ENCODE measurements at places on chromosomes 16 and 17. TPM values are rescaled to one million over a fixed set of nuclear protein-coding genes. Genes with fewer than 3 reads are reported as not detected.
A peak's percentile ranks its signal among the peaks of the same experiment; 100 is the strongest.

The TEKT1 gene
- total RNA-seq = not detected

DNA sequence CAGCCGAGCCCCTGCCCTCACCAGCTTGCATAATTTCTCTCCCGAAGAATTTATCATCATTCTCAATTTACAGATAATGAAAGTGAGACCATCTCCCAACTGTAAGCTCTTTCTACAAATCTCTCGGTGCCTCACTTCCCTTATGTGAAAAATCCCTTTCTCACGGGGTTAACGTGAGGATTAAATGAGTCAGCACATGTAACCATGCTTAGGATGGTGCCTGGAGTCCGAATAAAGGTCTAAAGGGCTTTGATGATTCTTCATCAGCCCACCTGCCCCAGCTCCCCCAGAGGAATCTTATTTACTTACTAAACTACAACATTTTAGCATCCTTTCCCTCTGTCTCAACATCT lies 24.8 kb upstream of the PIK3R6 start:
- no peak overlapping the region for H3K4me3 ChIP-seq
- DNase-seq = no peak
- no peaks in the 10 kb centered on the region for H3K27me3 ChIP-seq
- peaks cover 18% of the 10 kb centered on the region for H3K4me1 ChIP-seq
- H3K36me3 ChIP-seq = no peaks in the 10 kb centered on the region
- H3K27ac ChIP-seq = no peak overlapping the region

DNA sequence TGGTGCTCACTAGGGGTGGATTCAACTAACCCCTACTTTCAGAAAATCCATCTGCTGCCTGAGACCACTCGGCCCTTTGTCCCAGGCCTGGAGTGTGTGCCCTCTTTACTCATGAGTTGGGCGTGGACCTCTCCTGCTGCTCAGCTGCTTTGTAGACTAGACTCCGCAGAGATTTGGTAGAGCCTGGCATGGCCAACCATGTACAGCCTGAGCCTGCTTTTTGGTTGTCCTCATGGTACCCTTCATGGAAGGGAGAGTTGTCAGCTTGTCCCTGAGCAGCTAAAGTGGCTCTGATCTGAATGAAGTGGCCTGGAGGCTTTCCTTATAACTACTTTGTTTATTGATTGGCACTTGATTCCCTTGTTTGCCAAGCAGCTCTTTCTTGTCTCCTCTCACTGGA lies 1.5 kb downstream of the EDC4 start:
- H3K36me3 ChIP-seq = peaks cover 63% of the 10 kb centered on the region
- peak overlapping the region; percentile 98 for H3K4me3 ChIP-seq

The MT4 gene
- total RNA-seq = not detected

DNA sequence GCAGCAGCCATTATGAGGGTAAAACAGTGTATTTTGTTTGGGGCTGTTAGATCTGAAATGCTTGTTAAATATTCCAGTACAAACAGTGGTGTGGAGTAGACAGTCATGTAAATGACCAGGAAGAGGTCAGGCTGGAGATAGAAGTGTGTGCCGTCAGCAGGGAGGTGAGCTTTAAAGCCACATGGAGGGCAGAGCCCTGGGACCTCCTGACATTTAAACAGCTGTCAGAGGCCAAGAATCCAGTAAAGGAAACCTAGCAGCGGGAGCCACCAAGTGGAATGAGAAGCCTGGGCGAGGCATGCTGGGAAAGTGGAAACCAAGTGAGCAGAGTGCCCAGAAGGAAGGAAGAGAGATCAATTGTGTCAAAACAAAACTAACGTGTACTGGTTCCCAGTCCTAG lies 26.8 kb downstream of the C17orf67 start:
- H3K27ac ChIP-seq = no peak overlapping the region
- no peak overlapping the region for H3K4me3 ChIP-seq
- DNase-seq = no peak
- no peaks in the 10 kb centered on the region for H3K36me3 ChIP-seq

DNA sequence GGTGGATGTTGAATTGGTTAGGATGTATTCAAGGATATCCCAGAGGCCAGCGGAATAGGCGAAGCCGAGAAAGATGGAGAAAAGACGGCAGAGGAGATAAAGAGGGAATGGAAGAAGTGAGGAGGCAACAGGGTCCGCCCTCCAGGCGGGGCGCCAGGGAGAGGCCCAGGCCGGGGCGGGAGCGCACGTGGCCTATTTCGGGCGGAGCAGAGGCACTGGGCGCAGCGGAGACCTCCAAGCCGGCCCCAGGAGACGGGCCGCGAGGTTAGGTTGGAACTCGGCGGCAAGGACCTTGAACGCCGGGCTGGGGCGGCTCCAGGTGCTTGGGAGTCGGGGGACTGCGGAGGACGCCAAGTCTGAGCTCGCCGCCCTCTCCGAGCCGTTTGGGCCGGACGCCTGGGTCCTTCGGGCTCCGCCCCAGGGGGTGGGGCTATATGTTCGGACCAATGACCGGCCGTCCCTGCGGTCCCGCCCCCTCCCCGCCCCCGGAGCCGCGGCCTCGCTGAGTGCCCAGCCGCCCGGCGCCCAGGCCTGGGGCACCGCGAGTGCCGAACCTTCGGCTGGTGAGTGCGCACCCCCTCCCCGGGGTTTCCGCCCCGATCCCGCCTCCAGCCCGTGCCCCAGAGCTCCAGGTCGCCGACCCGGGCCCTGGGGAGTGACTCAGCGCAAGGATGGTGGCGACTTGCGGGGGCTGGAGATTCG lies at the start of gene ZNF771:
ZNF771 (plus strand) TSS at position 505 of the 702 bp plus-strand sequence. CDS start 448 bp downstream, outside the sequence.
- peaks cover 37% of the 10 kb centered on the region for H3K4me1 ChIP-seq
- peak; percentile 96 for DNase-seq
- H3K4me3 ChIP-seq = peak within 1 kb of the TSS; percentile 80
- no peaks in the 10 kb centered on the region for H3K27me3 ChIP-seq
- H3K36me3 ChIP-seq = peaks cover 11% of the 10 kb centered on the region
- peak within 1 kb of the TSS; percentile 88 for H3K27ac ChIP-seq

Measured in left ventricle myocardium inferior (tissue), 1 donor.